Activated T-cell treated with anti-CD3 and anti-CD28 coated beads, Interleukin-2, amount 50 U/mL, for 24 hours (primary cell): ENCODE measurements at places on chromosomes 7 and 10.

- H3K27ac ChIP-seq: no peak overlapping the region
- H3K4me1 ChIP-seq: peaks cover 8% of the 10 kb centered on the region
- DNase-seq: no peak
These were observed 172.4 kb upstream of the AGR3 start for GRCh38 chr7:17054206-17054605.

- H3K4me3 ChIP-seq: no peak overlapping the region
- H3K4me1 ChIP-seq: no peaks in the 10 kb centered on the region
- no peaks in the 10 kb centered on the region for H3K27me3 ChIP-seq
- no peaks in the 10 kb centered on the region for H3K36me3 ChIP-seq
These were observed 1162.1 kb downstream of the SORCS3 start for GRCh38 chr10:105803206-105803605.

- no peak overlapping the region for H3K27ac ChIP-seq
- H3K27me3 ChIP-seq: no peaks in the 10 kb centered on the region
- no peak for DNase-seq
- no peak overlapping the region for H3K4me3 ChIP-seq
These were observed 123.7 kb downstream of the GALNT17 start for GRCh38 chr7:71255537-71256178.

DNA sequence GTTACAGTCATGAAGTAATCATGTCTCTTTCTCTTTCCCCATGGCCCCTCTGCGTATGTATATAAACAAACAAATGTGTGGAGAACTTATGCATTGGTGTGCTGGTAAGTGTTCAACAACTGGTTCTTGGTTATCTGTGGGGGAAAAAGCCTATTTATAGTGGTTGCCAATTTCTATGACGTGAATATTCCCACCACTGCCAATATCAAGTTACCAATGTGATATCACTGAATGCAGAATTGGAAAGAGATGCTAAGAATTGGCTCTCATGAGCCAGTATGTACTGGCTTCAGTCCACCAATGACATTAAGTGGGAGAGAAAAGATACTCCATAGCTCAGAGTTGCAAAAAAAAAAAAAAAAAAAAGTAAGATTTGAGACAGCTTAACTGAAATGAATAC is 399.7 kb downstream of the REEP3 start:
- H3K4me3 ChIP-seq: no peak overlapping the region
- H3K4me1 ChIP-seq: no peaks in the 10 kb centered on the region
- no peak for DNase-seq
- peaks cover 12% of the 10 kb centered on the region for H3K27me3 ChIP-seq

DNA sequence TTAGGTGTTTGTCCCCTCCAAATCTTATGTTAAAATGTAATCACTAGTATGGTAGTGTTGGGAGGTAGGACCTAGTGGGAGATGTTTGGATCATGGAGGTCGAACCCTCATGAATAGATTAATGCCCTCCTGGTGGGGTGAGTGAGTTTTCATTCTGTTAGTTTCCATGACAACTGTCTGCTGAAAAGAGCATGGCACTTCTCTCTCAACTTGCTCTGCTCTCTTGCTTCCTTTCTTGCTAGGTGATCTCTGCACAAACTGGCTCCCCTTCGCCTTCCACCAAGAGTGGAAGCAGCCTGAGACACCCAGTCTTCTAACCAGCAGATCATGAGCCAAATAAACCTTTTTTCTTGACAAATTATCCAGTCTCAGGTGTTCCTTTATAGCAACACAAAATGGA is 853.9 kb downstream of the SORCS1 start:
- H3K4me1 ChIP-seq: no peaks in the 10 kb centered on the region
- no peak overlapping the region for H3K27ac ChIP-seq
- no peaks in the 10 kb centered on the region for H3K27me3 ChIP-seq
- DNase-seq: no peak

- H3K27ac ChIP-seq: no peak overlapping the region
- no peaks in the 10 kb centered on the region for H3K27me3 ChIP-seq
- no peaks in the 10 kb centered on the region for H3K4me1 ChIP-seq
- H3K36me3 ChIP-seq: no peaks in the 10 kb centered on the region
These were observed 3.4 kb upstream of the AKR1C8 start for GRCh38 chr10:5188358-5188757.

- H3K36me3 ChIP-seq: no peaks in the 10 kb centered on the region
- H3K4me1 ChIP-seq: no peaks in the 10 kb centered on the region
- H3K4me3 ChIP-seq: no peak overlapping the region
- H3K27ac ChIP-seq: no peak overlapping the region
These were observed 201.0 kb downstream of the FRMD4A start for GRCh38 chr10:14129770-14130169.

DNA sequence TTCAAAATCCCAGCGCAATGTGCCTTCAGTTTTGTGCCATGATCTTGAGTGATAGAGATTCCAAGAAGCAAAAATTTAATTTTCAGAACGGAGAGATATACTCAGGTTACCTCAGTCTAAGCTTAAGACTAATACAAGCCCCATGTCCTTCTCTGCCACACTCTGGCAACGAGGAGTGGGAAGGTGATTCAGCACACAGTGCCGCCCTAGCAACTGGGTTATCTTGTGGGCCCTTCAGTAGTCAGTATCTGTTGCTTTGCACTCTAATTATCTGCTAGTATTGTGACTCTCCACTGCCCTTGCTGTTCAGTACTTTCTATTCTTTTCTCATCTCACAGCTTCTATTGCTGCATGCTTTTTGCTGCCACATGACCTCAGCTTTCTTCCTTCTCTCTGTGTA is 39.2 kb upstream of the MKLN1 start:
- H3K36me3 ChIP-seq: no peaks in the 10 kb centered on the region
- H3K27ac ChIP-seq: no peak overlapping the region
- no peak overlapping the region for H3K4me3 ChIP-seq
- no peaks in the 10 kb centered on the region for H3K4me1 ChIP-seq
- no peaks in the 10 kb centered on the region for H3K27me3 ChIP-seq

DNA sequence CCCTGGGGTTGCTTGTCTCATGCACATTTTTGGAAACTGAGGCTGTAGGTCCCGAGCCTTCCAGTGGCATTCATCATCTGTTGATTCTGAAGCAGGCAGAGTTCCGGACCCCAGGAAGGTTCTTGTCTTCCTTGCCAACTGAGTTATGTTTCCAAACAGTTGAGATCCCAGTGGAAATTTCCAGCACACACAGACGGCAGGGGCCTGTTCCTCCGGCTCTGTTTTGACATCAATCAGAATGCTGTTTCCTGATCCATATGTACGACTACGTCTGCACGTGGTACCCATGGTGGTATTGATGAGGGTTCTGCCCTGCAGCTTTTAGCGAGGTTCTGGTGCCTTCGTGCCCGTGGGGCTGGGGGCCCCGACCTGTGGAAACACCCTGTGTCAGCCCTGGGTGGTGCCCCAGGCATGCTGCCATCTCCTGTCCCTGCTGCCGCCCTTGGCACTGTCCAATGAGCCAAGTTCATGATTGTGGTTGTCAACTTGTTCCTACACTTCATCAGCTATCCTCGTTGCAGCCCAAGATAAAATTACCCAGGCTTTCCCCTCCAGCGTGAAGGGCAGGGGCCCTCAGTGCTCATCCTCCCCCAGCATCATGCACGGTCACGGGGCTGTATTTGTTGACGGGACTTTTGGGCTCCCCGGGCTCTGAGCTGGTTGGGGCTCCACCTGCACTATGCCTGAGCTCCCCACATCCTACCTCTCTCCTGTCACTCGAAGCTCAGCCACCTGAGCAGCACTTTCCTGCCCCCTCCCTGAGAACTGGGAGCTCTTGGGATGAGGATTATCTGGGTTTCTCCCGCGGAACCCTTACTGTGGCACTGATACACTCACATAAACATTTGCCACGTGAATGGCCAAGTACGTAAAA is 7.8 kb upstream of the DPYSL4 start:
- no peak overlapping the region for H3K27ac ChIP-seq
- no peaks in the 10 kb centered on the region for H3K36me3 ChIP-seq
- no peak overlapping the region for H3K4me3 ChIP-seq
- peaks cover 67% of the 10 kb centered on the region for H3K27me3 ChIP-seq
- no peaks in the 10 kb centered on the region for H3K4me1 ChIP-seq

- peaks cover 49% of the 10 kb centered on the region for H3K27me3 ChIP-seq
- peaks cover 14% of the 10 kb centered on the region for H3K4me1 ChIP-seq
- H3K36me3 ChIP-seq: no peaks in the 10 kb centered on the region
These were observed at the start of gene THSD7A for GRCh38 chr7:11831736-11832495. THSD7A (minus strand) TSS chr7:11832198; CDS start chr7:11831946, 252 bp downstream.

GRCh38 chr10:47043928-47044538 is 132.8 kb downstream of the PTPN20 start:
- no peak overlapping the region for H3K4me3 ChIP-seq
- H3K36me3 ChIP-seq: no peaks in the 10 kb centered on the region
- H3K27me3 ChIP-seq: no peaks in the 10 kb centered on the region
- no peak for DNase-seq
- H3K4me1 ChIP-seq: peaks cover 16% of the 10 kb centered on the region

- no peaks in the 10 kb centered on the region for H3K27me3 ChIP-seq
- DNase-seq: no peak
- H3K4me1 ChIP-seq: peaks cover 35% of the 10 kb centered on the region
- no peak overlapping the region for H3K27ac ChIP-seq
These were observed 8.7 kb downstream of the ACTR1A start for GRCh38 chr10:102493771-102494170.

DNA sequence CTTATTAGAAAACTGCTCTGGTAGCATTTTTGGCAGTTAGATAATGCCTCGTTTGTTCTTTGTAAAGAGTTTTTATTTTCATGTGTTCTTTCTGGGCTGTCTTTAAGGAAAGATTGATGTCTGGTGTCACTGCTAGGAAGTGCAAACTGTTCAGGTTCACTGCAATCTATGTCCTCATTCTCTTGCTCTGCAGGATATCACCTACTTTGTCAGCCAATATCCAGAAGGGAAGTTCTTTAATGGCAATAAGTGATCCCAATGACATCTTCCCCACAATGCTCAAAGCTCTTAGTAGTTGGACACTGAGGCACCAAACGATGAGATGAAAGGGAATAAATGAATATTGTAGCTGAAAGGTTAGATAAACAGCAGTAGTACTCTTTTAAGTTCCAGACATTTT is 115.1 kb downstream of the AGMO start:
- H3K36me3 ChIP-seq: no peaks in the 10 kb centered on the region
- DNase-seq: no peak
- no peak overlapping the region for H3K27ac ChIP-seq
- H3K4me3 ChIP-seq: no peak overlapping the region
- no peaks in the 10 kb centered on the region for H3K4me1 ChIP-seq

GRCh38 chr7:33590916-33591315 is 314.4 kb upstream of the BMPER start:
- no peaks in the 10 kb centered on the region for H3K4me1 ChIP-seq
- DNase-seq: no peak
- H3K27me3 ChIP-seq: no peaks in the 10 kb centered on the region
- no peak overlapping the region for H3K4me3 ChIP-seq
- H3K36me3 ChIP-seq: no peaks in the 10 kb centered on the region

- H3K4me1 ChIP-seq: no peaks in the 10 kb centered on the region
- no peak overlapping the region for H3K4me3 ChIP-seq
- H3K27me3 ChIP-seq: no peaks in the 10 kb centered on the region
- DNase-seq: no peak
- H3K27ac ChIP-seq: no peak overlapping the region
- no peaks in the 10 kb centered on the region for H3K36me3 ChIP-seq
These were observed 133.1 kb upstream of the SEMA3C start for GRCh38 chr7:81051811-81052413.

- no peak for DNase-seq
- no peak overlapping the region for H3K4me3 ChIP-seq
- no peaks in the 10 kb centered on the region for H3K27me3 ChIP-seq
- peaks cover 22% of the 10 kb centered on the region for H3K4me1 ChIP-seq
- H3K27ac ChIP-seq: no peak overlapping the region
These were observed 304.5 kb downstream of the MDFIC start for GRCh38 chr7:115226410-115226809.

- H3K27me3 ChIP-seq: peaks cover 40% of the 10 kb centered on the region
- peak overlapping the region; percentile 67 for H3K4me3 ChIP-seq
- peaks cover 43% of the 10 kb centered on the region for H3K4me1 ChIP-seq
- H3K36me3 ChIP-seq: no peaks in the 10 kb centered on the region
- no peak for DNase-seq
These were observed 7.0 kb downstream of the PSD start for GRCh38 chr10:102411341-102412255.

GRCh38 chr10:31836569-31837406 is 91.8 kb downstream of the ARHGAP12 start:
- H3K4me3 ChIP-seq: no peak overlapping the region
- H3K4me1 ChIP-seq: peaks cover 6% of the 10 kb centered on the region

DNA sequence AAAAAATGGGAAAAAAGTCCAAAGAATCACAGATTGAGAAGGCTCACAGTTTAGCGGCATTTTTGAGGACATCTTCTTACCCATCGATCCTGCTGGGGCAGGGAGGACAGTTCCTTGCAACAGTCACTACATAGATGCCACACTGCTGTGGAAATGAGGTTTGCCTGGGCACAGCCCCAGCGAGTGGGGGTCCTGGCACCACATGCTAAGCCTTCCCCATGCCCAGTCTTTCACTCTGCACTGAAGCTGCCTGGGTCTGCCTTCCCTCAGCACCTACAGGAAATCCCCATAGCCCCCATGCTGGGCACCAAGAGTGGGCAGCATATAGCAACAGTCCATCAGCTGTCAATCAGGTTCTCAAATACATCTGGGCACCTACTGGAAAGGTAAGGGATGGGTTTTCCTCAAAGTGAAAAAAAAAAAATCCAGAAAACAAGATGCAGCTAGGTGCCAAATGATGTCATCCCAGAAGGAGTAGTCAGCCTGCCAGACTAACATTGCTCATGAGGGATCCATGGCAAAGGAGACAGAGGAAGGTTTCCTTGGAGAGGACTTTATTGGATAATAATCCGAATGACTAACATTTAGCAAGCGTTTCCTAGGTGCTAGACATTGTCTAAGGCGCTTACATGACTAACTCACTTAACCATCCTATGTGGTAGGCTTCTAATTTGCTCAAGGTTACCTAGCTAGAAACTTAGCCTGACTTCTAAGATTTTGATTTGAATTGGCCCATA is 125.7 kb upstream of the CXCL12 start:
- no peaks in the 10 kb centered on the region for H3K27me3 ChIP-seq
- H3K4me1 ChIP-seq: no peaks in the 10 kb centered on the region
- DNase-seq: no peak
- H3K36me3 ChIP-seq: no peaks in the 10 kb centered on the region
- no peak overlapping the region for H3K4me3 ChIP-seq

DNA sequence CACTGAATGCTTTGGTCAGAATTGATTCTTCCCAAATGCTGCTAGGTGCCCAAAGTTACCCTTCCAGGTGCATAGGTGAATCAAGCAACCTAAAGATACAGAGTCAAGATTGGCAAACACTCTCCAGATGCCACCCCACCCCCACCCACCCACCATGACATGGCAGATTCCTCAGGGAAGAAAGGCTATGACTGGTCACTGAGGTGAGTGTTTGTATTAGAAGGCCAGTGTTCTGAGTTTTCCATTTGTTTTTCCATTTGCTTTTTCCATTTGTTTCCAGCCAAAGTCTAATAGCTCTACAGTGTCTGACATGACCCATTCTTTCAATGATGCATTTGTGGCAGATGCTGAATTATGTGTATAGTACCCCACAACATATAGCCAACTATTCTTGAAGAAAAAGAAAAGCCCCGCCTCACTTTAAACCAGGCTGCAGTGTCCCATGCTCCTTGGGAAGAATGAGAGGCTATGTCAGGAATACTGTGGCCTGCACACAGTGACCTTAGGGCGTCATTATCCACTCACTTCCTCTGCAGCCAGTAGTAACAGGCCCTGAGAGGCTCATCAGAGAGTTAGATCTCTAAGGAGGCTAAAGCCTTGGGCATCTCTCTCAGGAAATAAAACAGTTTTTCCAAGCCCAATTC is 16.1 kb upstream of the HIBADH start:
- no peak overlapping the region for H3K4me3 ChIP-seq
- no peaks in the 10 kb centered on the region for H3K27me3 ChIP-seq

- no peaks in the 10 kb centered on the region for H3K27me3 ChIP-seq
- H3K4me3 ChIP-seq: no peak overlapping the region
- H3K36me3 ChIP-seq: no peaks in the 10 kb centered on the region
- no peaks in the 10 kb centered on the region for H3K4me1 ChIP-seq
These were observed 240.2 kb downstream of the ADAM12 start for GRCh38 chr10:126147866-126148587.

GRCh38 chr7:27064159-27064558 is 31.6 kb downstream of the HOXA1 start:
- no peak overlapping the region for H3K4me3 ChIP-seq
- H3K4me1 ChIP-seq: no peaks in the 10 kb centered on the region
- H3K36me3 ChIP-seq: no peaks in the 10 kb centered on the region
- no peak for DNase-seq
- peaks cover 9% of the 10 kb centered on the region for H3K27me3 ChIP-seq
